ENCODE measurements at places on chromosomes 5 and 9.
A peak's percentile ranks its signal among the peaks of the same experiment; 100 is the strongest.

- DNase-seq: no peak
Observed at GRCh38 chr5:80174790-80175189, 81.1 kb downstream of the SERINC5 start.

DNA sequence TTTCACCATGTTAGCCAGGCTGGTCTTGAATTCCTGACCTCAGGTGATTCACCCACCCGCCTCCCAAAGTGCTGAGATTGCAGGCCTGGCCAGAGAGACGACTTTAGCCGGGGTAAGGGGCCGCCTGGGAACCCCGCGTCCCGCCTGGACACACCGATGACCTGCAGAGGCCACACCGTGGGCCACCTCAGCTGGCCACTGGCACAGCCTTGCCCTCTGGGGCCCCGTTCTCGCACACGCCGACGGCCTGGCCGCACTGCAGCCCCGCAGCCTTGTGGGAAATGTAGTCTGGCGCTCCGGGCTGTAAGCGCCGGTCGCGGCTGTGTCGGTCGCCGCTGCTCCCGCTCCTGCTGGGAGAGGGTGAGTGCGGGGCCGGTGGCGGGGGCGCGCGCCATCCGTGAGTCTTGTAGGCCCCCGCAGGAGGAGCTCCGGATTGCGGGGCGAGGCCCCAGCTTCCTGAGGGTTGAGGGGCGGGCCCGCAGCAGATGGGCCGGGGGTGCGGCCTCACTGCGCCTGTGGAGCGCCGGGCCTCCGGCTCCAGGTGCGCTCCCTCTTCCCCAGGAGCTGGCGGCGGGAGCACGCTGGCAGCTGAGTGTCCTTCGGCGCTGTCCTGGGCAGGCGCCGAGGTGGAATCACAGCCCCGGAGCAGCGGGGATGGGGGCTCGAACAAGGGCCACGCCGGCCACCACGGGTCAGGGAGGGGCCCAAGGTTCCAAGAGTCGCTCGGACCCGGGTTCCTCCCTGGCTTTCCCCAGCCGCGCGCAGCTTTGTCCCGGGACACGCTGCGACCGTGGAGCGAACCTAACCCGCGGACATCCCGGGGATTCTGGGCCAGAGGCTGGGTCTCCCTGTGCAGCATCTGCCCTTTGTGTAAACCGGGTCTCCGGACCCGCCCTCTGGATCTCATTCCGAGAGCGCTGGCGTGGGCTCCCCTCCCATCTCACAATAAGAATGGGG is at the start of gene ZFP2:
ZFP2 (plus strand) TSS at position 299 of the 957 bp plus-strand sequence. CDS start 35,401 bp downstream, outside the sequence.
- DNase-seq: peak; percentile 45

GRCh38 chr5:113036321-113036720 is 59.7 kb downstream of the DCP2 start:
- DNase-seq: no peak

DNA sequence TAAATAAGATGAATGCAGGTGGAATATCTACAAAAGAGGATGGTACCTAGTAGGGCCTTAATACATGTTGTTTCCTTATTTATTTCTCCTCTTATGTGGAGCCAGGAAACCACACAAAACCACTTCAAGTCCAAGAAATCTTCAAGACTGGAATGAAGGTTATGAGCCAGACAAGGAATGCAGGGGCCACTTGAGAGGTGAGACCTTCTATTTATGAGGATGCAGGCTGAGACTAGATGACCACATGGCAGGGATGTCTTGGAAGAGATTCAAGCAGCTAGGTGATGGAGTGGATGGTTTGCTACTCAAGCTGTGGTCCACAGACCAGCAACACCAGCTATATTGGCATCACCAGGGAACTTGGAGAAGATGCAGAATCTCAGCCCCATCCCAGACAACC is 92.2 kb downstream of the TNC start:
- no peak for DNase-seq

GRCh38 chr5:95993266-95993665 is 31.6 kb upstream of the ELL2 start:
- DNase-seq: no peak

DNA sequence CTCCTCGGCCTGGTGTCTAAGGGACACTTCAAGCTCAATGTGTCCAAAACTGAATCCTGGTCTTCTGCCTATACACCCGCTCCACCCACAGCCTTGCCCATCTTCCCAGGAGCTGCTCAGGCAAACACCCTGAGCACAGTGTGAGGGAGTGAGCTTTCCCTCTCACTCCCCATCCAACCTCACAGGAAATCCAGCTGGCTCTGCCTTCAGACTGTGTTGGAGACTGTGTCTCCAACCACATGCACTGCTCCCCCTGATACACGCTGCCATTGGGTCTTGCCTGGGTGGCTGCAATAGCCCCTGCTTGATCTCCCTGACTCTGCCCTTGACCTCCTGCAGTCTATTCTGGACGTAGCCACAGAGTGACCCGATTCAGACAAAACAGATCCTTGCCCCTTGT is 319.5 kb upstream of the MSX2 start:
- no peak for DNase-seq

- no peak for DNase-seq
Observed at GRCh38 chr5:67123819-67124218, 72.8 kb downstream of the CD180 start.

DNA sequence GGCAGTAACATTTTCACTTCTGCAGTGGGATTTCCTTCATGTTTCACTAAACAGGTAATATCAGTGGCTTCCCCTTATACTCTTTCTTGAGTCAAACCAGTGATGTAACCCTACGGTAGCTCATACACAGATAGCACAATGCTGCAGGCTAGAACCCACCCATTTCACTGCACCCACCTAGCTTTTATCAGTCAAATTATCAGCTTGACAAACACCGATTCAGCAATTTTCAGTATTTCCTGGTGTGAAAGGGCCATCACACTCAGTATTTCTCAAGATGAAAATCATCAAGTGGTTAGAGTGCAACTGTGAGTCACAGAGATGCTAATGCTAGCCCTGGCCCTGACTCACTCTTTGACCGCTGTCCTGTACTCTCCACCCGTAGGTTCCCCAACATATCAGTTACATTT is 242.3 kb upstream of the PTGER4 start:
- no peak for DNase-seq

DNA sequence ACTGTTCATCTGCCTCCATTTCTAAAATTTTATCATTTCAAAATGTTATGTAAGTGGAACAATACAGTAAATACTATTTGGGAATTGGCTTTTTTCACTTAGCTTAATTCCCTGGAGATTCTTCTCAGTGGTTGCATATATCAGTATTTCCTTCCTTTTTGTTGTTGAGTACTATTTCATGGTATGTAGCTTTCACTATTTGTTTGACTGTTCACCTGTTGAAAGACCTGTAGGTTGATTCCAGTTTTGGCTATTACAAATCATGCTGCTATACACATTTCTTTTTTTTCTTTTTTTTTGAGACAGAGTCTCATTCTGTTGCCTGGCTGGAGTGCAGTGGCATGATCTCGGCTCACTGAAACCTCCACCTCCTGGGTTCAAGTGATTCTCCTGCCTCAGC is 33.0 kb upstream of the PWWP2A start:
- DNase-seq: no peak

- DNase-seq: no peak
Observed at GRCh38 chr5:181189363-181189961, 15.5 kb downstream of the TRIM7 start.

- no peak for DNase-seq
Observed at GRCh38 chr5:56633950-56634349, 181.4 kb upstream of the MAP3K1 start.

DNA sequence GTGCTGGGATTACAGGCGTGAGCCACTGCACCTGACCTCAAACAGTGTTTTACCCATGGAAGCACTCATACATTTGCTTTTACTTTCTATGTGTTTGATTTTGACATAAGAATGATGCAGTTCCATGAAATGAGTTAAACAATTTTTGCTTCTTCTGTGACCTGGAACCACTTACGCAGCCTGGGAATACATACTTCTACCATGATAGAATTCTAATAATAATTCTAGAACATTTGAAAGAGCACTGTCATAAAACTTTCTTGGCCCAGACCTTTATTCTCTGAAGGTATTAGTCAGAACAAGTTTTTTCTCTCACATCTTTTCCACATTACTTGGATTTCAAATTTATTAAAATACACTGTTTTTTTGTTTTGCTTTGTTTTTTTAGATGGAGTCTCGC is 25.3 kb upstream of the COL5A1 start:
- no peak for DNase-seq

DNA sequence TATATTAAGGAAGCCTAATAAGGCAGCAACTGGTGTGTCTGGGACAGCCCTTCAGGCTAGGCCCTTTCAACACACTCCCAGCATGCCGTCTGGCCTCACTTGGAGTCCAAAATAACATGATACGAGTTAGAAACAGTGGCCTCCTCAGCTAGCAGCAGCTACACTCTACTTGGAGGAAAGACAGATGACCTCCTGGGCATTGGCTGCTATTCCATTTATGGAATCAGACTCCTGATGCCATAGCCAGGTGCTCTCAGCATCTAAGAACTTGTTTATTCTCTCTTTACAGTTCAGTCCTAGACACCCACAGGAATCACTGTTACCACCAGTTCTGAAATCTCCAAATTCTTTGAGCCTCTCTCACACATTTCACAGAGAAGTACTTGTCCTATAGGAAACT is 31.8 kb downstream of the RUSC2 start:
- DNase-seq: peak; percentile 31

GRCh38 chr9:74935008-74935407 is 17.7 kb downstream of the C9orf40 start:
- no peak for DNase-seq

GRCh38 chr5:81205058-81205457 is 28.1 kb upstream of the CKMT2 start:
- no peak for DNase-seq

GRCh38 chr5:36073595-36074216 is 7.0 kb upstream of the UGT3A2 start:
- DNase-seq: no peak

GRCh38 chr5:156119692-156120091 is 207.3 kb upstream of the SGCD start:
- DNase-seq: no peak

DNA sequence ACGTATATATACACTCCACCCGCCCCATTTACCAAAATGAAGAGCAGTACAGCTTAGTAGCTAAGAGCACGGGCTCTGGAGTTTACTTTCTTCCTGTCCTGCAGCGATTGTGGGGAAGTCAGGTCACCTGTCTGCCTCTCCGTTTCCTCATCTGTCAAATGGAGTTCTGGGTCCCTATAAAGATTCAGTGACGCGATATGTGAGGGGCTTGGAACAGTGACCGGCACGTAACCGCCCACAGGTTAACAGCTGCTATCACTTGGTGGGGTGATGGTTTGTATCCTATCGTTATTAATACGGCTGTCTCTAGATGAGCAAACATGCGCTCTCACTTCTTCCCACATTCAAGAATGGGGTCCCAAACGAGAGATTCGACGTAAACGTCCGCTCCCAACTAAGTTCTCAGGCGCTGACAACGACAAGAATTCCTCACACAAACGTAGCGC is 426 bp downstream of the FAM114A2 start:
- DNase-seq: peak; percentile 24

DNA sequence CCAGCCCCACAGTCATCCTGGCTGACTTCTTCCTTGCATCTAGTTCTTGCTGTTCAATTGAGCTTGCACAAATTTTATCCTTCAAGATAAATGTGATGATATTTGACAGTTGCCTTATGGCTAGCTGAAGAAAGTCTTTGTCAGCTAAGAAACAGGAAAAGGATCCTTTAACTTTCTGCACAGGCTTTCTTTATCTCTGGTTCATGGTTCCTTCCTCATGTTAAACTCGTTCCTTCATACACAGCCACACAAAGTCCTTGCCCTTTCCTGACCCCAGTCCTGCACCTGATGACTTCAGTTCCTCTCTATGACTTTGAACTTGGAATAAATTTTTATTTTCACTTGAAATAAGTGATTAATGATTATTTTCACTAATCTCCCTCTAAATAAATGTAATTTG is 132.5 kb upstream of the PRSS3 start:
- no peak for DNase-seq

DNA sequence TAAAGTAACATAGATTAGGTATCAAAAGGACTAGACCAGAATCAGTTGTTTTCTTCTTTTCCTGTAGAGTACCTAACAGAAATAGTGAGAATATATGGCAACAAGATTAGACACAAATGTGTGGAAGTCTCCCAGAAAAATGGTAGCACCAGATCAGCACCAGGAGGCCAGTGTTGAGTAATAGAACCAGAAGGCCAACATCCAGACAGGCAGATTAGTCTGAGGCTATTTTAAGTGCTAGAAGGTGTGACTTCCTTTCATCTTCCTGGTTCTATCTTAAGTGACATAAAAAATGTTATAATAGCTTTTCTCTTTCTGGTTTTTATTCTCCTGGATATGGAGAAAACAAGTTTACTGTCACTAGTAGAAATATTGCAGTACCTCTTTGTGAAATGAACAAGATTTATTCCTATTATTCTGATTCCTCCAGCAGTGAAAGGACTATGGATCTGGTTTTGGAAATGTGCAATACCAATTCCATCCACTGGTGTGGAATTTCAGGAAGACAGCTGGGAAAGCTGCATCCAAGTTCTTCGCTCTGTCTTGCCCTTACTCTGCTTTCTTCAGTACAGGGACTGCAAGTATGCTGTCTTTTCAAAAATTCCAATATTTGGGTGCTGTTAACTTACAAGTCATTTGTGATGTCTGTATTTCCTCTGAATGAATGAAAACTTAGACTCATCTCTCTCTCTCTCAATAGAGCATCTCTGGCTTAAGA is 39.1 kb downstream of the SHLD3 start:
- DNase-seq: no peak

DNA sequence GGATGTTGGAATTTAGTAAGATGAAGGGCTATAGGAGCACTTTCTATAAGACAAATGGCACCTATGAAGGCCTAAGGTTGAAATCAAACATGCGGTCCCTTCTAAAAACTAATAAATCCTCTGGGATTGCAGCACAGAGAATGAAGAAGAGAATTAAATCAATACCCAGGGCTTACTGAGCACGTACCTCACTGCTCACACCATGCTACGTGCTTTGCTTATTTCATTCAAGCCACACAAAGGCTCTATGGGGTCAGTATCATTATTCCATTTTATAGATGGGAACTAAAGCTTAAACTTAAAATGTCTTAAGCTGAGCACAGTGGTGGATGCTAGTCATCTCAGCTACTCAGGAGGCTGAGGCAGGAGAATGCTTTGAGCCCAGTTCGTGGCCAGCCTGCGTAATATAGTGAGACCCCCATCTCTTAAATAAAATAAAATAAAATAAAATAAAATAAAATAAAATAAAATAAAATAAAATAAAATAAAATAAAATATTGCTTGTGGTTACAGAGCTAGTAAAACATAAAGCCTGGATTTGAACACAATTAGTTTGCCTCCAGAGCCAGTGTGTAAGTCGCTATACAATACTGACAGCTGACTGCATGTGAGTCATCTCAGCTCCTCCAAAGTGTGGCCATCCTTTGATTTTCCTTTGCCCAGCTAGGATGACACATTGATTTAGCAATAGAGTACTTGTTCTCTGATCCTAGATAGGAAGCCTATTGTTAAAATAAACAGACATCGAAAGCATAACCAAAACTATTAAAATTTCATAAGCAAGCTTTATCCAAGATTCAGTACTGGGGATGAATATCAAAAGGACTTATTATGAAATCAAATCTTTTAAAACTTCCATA is 20.9 kb upstream of the DPYSL3 start:
- peak; percentile 37 for DNase-seq

DNA sequence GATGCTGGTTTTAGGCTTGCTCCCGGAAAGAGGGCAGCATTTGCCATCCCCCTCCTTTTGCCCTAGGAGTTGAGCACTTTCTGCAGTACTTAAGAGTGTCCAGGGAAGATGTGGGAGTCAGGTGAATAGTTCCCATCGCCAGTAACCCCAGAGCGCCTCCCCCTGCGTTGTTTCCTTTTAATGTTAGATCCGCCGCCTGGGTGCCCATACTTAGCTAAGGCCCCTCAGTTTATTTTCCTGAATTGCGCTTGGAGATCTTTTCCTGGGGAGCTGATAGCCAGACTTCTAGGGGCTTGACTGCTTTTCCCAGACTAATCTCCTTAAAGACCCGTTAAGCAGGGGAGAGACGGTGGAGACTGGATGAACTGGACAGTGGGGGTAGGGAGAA is 377 bp upstream of the PCDHAC2 start:
- peak; percentile 52 for DNase-seq
